ENCODE measurements at places on chromosomes 3 and 15.

GRCh38 chr3:12237912-12238650 is 50.8 kb upstream of the PPARG start:
- no peak for DNase-seq

DNA sequence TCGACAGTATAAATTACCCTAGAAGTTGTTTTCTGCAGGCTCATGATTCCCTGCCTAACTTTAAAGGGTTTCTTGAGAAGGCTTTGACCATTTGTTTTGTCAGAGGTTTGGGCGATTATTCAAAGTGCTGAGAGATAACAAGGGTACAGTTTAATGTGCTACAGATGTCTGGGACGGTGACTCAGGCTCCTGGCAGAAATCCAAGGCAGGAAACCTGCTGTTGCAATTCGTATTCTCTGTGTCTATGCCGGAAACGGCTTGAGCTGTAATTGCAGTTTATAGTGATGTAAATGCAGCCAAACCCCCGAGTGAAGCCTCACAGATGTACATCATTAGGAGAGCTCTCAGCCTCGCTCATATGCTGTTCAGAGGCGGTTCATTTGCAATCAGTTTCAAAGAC is 65.6 kb downstream of the SYNPR start:
- no peak for DNase-seq

DNA sequence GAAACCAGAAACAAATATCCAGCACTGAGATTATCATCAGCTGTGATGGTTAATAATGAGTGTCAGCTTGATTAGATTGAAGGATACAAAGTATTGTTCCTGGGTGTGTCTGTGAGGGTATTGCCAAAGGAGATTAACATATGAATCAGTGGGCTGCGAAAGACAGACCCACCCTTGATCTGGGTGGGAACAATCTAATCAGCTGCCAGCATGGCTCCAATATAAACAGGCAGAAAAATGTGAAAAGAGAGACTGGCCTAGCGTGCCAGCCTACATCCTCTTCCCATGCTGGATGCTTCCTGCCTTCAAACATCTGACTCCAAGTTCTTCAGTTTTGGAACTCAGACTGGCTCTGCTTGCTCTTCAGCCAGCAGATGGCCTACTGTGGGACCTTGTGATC is 869.5 kb downstream of the SI start:
- no peak for DNase-seq

- no peak for DNase-seq
Observed at GRCh38 chr3:154886437-154886836, 193.7 kb upstream of the MME start.

DNA sequence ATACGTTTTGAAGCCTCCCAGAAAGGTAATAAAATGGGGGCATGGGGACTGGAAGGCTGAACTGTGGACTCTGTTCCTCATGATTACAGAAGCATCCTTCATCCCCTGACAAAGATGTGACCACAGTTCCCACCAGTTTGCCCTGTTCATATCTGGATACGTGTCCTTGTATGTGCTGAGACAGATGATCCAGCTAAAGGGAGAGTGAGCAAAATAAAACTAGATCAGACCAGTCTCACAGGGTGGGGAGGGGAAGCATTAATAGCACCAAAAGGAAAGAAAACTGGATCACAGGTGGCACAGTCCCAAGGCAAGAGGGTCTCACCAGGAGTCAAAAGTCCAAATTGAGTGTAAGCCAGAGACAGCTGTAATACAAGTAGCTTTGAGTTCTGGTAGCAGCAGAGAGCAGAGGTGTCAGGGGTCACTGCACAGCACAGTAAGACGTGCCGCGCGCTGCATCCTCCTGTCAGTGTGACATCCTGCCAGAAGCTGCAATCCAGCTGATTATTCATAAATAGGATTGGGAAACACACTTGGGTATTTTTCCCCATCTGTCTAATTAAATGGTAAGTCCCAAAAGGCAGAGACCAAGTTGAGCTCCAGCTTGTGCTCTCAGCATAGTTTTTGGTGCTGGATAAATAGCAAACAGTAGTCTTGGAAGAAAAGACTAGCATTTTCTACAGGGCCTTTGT is 560.0 kb upstream of the CFAP20DC start:
- no peak for DNase-seq

GRCh38 chr3:104066658-104067057 is 1300.1 kb upstream of the ALCAM start:
- DNase-seq = no peak

DNA sequence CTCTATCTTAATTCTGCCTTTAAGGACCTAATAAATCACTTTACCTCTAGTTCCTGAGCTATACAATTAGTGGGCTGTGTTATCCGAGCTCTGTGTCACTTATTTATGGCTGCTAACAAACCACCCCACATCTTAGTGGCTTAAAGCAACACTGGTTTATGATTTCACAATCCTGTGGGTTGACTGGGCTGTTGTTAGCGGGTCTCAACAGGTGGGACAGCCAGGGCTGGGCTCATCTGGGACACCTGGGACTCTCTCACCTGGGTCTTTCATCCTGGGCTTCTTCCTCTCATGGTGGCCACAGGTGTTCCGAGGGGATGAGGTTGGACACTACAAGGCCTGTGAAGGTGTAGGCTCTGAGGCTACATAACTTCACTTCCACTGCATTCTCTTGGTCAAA is 35.8 kb upstream of the CHST2 start:
- no peak for DNase-seq

- DNase-seq = no peak
Observed at GRCh38 chr3:3664935-3665334, 134.3 kb upstream of the LRRN1 start.

DNA sequence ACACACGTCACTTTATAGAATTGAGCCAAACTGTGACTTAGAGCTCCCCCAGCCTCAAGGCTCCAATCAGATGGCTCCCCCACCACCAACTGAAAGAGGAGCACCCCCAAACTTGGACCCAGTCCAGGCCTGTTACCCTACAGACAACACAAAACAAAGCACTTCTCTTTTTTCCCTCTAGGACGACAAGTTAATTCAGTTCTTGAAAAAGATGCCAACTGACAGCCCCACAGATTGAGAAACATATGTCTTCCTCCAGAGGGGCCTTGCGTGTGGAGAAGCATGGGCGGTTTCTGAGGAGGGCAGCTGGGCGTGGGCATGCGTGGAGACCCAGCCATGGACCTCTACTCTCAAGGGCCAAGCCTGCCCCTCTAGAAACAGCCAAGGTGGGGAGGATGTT is 229.5 kb downstream of the SHQ1 start:
- DNase-seq = no peak

GRCh38 chr15:98812716-98813446 is 164.5 kb downstream of the IGF1R start:
- no peak for DNase-seq

- no peak for DNase-seq
Observed at GRCh38 chr3:101216710-101217465, 103.5 kb downstream of the IMPG2 start.

GRCh38 chr3:70119879-70120278 is 120.3 kb downstream of the SAMMSON start:
- no peak for DNase-seq

- DNase-seq = no peak
Observed at GRCh38 chr3:30962084-30962483, 67.6 kb upstream of the GADL1 start.

GRCh38 chr15:64865998-64866520 is 24.3 kb downstream of the PLEKHO2 start:
- DNase-seq = no peak

GRCh38 chr3:17399586-17399985 is 342.8 kb downstream of the TBC1D5 start:
- no peak for DNase-seq

DNA sequence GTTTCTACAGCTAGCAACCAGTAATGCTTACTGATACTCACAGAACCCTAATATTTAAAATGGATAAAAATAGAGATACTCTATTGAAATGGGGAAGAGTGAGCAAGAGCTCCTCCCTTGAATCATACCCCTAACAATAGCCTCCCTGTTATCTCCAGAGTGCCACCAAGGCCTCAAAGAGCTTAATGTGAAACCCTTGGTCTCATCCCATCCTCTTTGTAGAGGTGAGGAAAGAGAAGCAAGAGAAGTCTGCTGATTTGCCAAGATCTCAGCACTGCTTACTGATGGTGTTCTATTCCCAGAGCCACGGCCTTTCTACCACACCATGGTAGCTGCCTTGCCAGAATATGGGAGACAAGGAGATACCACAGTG is 463.4 kb upstream of the PROK2 start:
- no peak for DNase-seq

- no peak for DNase-seq
Observed at GRCh38 chr3:70829092-70829491, 516.7 kb upstream of the MDFIC2 start.

DNA sequence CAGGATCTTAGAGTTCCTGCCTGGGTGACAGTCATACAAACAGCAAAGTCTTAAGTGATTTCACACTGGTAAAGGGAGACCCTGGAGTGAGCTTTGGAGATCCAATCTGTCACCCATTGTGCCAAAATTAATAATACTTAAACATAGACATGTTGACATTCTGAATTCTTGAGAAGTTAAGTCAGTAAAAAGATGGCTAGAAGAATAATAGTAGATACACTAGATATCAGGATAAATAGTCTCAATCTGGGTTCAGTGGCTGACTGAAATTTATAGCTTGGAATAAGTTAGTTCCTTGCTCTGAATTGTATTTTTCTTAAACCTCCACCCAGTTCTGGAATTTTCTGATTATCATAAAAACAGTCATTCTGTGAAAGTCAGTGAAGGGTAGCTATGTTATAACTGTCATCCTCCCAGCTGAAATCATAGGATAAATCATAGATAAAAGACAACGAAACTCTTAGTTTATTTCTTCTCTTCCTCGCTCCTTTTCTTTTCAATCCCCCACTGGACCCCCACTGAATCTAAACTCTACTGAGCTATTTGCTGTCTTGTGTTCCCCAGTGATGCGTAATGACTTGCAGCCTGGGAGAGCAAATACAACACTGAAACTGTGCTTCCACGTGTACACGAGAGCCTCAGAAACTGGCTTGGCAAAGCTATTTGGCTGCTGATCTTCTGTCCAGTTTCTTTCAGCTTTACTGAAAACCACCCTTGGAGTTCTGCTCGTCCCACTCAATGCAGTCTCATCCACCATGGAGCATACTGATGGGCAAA is 175.4 kb upstream of the TP63 start:
- DNase-seq = no peak

DNA sequence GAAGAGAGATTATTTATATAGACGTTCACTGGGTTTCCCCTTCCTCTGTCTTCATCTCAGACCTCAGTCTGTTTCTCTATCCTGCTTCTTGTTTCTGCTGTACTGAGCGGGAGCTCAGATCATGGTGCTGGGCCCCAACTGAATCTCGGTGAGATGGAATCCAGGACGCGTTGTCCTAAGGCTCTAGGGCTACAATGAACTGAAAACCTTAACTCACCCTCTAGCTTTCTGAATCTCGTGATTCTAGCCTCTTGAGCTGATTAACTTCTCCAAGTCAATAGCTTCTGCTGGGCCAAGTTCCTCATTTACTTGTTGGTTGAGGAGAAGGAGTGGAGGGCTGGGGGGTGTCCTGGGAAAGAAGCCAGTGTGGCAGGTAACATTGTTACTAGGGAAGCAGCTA is 32.7 kb upstream of the MAP3K13 start:
- no peak for DNase-seq

GRCh38 chr3:55484191-55484689 is 2.9 kb downstream of the WNT5A start:
- no peak for DNase-seq

GRCh38 chr3:152428577-152428976 is 159.8 kb downstream of the MBNL1 start:
- DNase-seq = no peak

- no peak for DNase-seq
Observed at GRCh38 chr15:70823196-70823595, 30.8 kb downstream of the LARP6 start.

GRCh38 chr3:46604127-46604526 is 8.2 kb upstream of the FAM240A start:
- DNase-seq = no peak

GRCh38 chr15:74904190-74904805 is 2.4 kb downstream of the FAM219B start:
- DNase-seq = no peak

GRCh38 chr3:156554842-156555687 is at the start of gene SSR3:
Gene SSR3 (minus strand): TSS chr3:156555117. CDS start chr3:156555089, 28 bp downstream.
- peak; percentile 98 for DNase-seq

- no peak for DNase-seq
Observed at GRCh38 chr3:60599586-60599985, 651.7 kb downstream of the FHIT start.

DNA sequence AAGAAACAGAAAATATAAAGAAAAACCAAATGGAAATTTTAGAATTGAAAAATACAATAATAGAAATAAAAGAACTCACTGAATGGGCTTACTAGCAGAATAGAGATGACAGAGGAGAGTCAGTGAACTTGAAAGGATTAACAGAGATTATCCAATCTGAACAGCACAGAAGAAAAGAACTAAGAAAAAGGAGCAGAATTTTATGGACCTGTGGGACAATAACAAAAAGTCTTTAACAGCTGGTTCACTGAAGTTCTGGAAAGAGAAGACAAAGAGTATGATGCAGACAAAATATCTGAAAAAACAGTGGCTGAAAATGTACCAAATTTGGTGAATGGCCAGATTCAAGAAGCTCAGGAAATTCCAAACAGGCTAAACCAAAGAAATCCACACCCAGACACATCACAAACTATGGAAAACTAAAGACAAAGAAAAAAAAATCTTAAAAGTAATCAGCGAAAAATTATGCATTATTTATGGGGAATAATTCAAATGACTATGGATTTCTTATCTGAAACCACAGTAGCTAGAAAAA is 9.7 kb upstream of the GNB5 start:
- DNase-seq = no peak

- no peak for DNase-seq
Observed at GRCh38 chr3:24375947-24376384, 118.7 kb downstream of the THRB start.

DNA sequence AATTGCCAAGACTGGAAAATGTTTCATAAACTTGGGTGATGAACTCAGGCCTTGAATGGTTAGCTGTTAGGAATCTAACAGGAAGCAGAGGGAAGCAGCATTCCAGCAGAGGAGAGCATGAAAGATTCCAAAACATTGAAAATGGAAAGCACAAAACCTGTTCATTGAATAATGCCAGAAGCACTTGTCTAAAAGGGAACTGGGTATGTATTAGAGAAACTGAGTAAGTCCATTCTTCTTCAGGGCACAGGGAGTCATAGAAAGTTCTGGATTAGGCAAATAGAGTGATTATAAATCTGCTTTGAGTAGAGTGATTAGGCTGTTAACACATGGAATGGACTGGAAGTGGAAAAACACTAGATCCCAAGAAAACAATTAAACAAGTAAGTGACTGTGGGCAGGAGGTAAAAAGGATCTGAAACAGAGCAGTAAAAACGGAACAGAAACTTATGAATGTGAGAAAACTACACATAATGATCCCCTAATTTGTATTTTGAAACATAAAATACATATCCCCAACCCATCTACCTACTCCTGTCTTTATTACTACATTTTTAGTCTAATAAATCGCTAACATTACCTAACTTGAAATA is 343.4 kb downstream of the TBC1D5 start:
- no peak for DNase-seq

Data from naive thymus-derived CD8-positive, alpha-beta T cell (primary cell).